ENCODE measurements at places on chromosomes 7 and 10. TPM values are rescaled to one million over a fixed set of nuclear protein-coding genes. Genes with fewer than 3 reads are reported as not detected.

DNA sequence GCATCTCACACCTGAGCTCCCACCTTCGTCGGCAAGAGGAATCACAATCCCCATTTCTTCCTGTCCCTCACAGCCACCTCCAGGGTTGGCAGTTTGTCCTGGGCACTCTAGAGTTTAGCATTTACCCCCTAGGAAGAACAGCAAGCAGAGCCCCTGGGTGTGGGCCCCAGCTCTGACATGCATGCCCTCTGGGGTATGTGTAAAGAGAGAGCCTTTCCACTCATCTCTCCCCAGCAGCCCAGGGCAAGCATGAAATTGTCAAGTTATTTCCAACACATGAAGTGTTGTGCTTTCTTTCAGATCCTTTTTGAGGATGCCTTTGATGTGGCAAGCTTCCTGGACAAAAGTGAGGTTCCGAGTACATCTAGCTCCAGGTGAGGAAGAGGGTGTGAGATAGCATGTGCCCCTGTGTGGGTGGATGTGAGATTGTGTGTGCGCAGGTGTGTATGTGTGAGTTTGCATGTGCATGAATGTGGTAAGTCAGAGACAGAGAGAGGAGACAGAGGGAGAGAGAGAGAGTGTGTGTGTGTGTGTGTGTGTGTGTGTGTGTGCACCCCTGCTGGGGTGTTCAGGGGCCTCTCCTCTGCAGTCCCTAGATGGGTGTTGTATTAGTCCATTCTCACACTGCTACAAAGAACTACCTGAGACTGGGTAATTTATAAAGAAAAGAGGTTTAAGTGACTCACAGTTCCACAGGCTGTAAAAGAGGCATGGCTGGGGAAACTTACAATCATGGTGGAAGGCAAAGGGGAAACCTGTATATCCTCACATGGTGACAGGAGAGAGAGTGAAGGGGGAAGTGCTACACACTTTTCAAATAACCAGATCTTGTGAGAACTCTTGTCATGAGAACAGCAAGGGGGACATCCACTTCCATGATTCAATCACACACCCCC, 18.1 kb downstream of the STRA8 start:
- DNase-seq = no peak

DNA sequence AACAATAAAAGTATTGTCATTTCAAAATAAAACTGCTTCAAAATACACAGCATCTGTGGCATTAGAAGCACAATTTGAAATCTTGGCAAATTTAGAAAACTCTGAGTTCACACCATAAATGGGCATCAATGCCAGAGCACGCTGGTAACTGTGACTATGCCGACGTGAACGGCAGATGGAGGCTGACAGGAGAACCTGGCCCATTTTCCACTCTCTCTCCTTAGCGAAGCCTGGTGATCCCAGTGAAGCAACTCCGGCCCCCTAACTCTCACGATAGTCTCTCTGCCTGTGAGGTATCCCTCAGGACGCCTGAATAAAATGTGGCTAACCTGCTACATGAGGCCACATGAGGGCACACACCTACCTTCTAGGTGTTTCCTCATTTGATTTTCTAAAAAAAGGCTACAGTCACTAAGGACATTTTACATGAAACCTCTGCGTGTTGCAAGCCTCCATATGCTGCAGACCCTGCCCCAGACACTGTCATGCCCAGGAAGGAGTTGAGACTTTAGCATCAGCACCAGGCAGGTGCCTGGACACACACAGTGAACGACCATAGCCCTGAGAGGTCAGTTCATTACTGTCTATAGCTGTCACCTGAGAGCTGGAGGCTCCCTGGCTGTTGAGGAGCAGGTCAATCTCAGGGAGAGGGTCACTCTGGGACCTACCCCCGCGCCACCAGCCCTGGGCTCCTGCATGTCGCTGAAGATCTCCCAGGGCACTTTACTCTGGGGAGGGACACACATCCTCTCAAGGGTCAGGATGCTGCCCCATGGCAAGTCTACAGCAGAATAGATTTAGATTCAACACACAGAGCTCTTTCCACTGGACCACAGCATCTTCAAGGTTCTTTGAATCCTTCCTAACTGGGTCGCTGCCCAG, 62.9 kb upstream of the CAMK2B start:
- DNase-seq = no peak

- DNase-seq = no peak
These were observed 596.9 kb downstream of the PHTF2 start for GRCh38 chr7:78395298-78396036.

- DNase-seq = no peak
These were observed 1160.8 kb downstream of the REEP3 start for GRCh38 chr10:64682043-64682442.

GRCh38 chr7:3607847-3608246, 306.8 kb downstream of the SDK1 start:
- no peak for DNase-seq

DNA sequence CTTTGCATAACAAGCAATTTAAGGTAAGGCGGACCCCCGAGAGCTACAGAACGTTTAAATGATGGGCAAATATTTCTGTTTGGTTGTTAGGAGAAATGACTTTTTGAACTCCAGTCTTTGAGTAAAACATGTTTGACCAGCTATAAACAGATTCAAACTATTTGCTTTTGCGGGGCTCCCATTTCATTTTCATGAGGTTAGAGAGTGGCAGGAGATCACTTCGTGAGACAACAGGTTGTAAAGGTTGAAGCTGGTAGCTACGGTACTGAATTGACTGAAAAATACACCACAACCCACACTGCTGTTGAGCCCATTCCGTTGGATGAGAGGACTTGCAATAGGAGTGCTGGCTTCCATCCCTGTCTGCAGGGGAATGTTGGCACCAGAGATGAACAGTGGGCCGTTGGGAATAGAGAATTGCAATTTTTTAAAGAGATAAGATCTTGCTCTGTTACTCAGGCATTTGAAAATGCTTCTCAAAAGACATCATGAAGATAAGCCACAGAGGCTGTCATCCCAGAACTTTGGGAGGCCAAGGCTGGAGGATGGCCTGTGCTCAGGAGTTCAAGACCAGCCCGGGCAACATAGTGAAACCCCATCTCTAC, 65.7 kb upstream of the CARD11 start:
- DNase-seq = no peak

DNA sequence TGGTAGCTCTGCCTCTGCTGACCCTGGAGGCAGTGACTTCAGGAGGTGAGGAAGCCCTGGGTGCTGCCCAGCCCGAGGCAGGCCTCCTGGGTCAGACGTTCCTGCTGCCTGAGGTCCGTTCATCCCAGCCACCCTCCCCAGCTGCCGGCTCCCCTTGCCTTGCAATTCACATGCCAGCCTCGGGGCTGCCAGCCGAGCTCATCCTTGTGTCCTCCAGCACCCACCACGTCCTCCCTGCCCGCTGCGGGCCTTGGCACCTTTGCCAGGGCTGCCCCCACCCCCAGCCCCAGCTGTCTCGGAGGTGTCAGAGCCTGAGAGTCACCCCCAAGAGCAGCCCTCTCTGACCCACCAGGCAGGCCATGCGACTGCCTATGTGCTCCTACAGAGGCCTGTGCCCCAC, 162.1 kb upstream of the RNF32 start:
- no peak for DNase-seq

- DNase-seq = no peak
These were observed 61.8 kb upstream of the AHR start for GRCh38 chr7:17236603-17237002.

GRCh38 chr7:134771111-134771510, 8.3 kb upstream of the CALD1 start:
- DNase-seq = no peak

DNA sequence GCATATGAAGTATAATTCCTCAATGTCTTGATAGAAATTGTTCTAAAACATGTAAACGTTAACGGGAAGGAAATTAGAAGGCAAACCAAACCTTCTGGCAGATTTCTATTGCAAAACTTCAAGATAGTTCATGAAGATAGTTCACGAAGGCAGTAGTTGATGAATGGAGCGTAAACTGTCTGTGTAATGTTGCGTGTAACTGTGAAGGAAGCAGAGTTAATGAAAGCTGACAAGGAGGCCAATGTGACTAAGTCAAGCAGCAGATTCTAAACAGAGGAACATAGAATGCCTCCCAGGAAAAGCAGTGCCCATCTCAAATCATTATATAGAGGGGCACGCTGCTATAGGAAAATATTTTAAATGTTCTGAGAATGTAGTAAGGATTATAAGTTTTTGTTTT, 659.7 kb upstream of the IGFBP3 start:
- no peak for DNase-seq

- DNase-seq = no peak
These were observed 43.3 kb downstream of the CADPS2 start for GRCh38 chr7:122842971-122843370.

DNA sequence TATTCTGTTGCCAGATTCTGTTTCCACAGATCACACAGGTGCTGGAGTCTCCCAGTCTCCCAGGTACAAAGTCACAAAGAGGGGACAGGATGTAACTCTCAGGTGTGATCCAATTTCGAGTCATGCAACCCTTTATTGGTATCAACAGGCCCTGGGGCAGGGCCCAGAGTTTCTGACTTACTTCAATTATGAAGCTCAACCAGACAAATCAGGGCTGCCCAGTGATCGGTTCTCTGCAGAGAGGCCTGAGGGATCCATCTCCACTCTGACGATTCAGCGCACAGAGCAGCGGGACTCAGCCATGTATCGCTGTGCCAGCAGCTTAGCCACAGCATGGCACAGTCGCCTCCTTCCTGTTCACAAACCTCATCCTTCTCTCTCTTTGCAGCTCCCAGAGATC, 237.5 kb upstream of the PRSS1 start:
- no peak for DNase-seq

- no peak for DNase-seq
These were observed 108.9 kb downstream of the UNCX start for GRCh38 chr7:1341361-1342089.

- no peak for DNase-seq
These were observed 215.7 kb upstream of the INHBA start for GRCh38 chr7:41918597-41918996.

DNA sequence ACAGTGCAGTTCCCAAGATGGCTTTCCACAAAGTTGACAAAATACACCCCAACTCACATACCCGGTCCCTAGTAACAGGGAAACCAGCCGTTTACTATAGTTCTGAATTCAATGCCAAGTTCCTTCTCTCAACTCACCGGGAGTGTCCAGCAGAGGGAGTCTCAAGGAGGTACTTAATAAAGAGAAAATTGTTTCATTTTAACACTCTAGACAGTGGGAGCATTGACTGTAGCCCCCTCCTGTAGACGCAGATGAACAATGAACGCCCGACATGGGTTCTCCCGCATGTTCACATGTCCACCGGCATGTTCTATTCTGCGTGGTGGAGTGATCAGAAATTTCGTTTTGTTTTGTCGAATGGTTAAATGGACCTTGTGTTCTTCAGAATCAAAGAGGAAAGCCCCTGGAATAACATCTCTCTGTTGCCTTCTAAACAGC, 1.9 kb downstream of the HIPK2 start:
- peak; percentile 62 for DNase-seq

DNA sequence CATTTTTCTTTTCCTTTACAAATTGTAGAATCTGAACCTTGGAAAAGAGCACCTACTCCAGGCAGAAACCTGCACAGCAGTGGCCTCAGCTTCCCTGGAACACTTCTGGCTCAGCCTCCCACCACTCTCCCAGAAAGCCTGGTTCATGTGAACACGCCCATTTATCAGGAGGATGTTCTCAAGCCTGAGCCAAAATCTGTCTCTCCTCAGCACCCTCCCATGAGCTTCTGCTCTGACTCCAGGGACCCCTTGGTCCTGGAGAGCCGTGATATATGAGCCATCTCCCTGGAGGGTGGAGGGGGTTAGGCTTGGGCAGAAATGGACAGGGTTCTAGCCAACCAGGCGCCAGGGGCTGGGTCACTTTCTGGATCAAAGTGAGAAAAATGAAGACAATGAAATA, 10.1 kb downstream of the GDF2 start:
- no peak for DNase-seq

GRCh38 chr10:15099886-15100285, 2.7 kb downstream of the RPP38 start:
- no peak for DNase-seq

- no peak for DNase-seq
These were observed 78.9 kb downstream of the LRRC17 start for GRCh38 chr7:102991540-102992214.

DNA sequence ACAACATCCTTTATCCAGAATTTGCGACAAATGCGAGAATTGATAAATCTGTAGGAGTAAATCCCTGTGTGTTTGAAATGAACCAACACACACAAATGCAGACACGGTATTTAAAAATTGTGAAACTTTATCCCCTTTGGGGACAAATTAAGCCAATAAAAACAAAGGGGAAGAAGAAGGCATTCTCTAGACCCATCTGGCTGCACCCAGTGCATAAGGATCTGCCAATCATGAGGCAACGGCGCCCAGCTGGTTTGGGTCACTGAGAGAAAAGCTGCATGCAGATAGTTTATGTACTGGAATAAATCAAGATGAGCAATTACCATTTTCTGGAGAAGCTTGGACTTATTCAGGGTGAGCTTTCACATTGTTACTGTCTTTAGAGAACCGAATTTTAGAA, 45.7 kb downstream of the VAX1 start:
- DNase-seq = no peak

GRCh38 chr7:142602183-142602582, 147.1 kb upstream of the PRSS1 start:
- DNase-seq = no peak

DNA sequence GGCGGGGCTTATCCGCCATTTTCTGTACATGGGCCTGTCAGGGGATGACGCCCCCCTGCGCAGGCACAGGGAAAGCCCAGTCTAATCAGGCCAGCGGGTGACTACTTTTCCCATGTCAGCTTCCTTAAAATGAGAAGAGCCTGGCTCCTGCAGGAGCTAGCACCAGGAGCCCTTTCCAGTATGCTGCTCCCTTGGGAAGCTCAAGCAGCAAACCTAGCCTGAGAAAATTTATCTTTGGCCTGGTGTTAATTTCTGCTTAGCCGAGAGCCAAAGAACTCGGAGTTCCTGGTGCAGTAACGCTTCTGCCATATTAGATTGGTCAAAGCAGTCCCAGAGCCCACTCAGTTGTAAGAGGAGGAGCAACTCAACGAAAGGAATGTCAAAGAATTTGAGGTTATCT, 239.0 kb upstream of the PHYHIPL start:
- no peak for DNase-seq

DNA sequence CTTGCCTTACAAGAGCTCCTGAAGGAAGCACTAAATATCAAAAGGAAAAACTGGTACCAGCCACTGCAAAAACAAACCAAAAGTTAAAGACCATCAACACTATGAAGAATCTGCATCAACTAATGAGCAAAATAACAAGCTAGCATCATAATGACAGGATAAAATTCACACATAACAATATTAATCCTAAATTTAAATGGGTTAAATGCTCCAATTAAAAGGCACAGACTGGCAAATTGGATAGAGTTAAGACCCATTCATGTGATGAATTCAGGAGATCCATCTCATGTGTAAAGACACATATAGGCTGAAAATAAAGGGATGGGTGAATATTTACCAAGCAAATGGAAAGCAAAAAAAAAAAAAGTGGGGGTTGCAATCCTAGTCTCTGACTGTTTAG, 29.6 kb downstream of the COG5 start:
- no peak for DNase-seq

GRCh38 chr10:70169649-70170364, 507 bp downstream of the SAR1A start:
- no peak for DNase-seq

Gene CDHR3
- total RNA-seq = 5.4 TPM

Gene CRTAC1
- 1.1 TPM for total RNA-seq

Gene RASSF4
- total RNA-seq = 16.4 TPM

Gene CALCR
- total RNA-seq = 0.07 TPM

Gene ZNF92
- 28.7 TPM for total RNA-seq

Gene ZNF212
- 15.8 TPM for total RNA-seq

Gene ZNF655
- total RNA-seq = 56.0 TPM

Gene NEUROD6
- not detected for total RNA-seq

Gene CYP3A4
- not detected for total RNA-seq

Measured in neural crest cell (in vitro differentiated cells).